ENCODE measurements at places on chromosomes 5 and 9.

DNA sequence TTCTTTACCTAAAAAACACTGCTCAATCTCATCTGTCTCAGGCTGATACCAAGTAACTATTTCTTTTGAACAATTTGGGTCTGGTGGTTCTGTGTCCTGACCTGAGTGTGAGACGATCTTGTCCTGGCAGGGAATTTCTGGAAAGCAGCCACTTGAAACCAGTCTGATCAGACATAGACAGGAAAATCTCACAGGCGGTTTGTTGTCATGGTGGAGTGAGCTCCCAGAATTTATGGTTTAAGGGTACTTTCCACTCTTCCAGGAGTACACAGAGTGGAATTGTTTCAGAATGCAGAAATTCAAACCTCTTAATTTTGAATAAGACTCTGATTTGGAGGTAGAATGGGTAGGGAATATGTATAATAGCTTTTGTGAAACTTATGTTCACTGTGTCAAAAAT is 268.2 kb downstream of the ISL1 start:
- no peak for DNase-seq

- no peak for DNase-seq
These were observed 57.1 kb downstream of the BARX1 start for GRCh38 chr9:93898026-93898425.

DNA sequence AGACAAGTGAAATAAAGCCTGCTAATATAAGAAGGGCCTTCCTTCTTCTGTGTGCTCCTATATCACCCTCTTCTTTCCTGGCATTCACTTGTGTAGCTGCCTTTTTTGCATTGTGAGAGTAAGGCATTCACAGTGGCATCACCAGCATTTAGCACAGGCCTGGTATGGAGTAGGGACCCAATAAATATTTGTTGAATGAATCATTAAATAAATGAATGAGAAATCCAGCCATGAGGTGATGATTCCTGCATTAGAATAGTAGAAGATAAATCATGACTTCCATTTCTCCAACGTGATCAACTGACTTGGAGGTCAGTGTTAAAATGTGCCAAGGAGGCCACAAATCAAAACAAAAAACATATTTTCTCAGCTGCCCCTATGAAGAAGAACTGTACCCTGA is 3.9 kb downstream of the PLPPR1 start:
- DNase-seq: no peak

- no peak for DNase-seq
These were observed 480.8 kb downstream of the GADD45G start for GRCh38 chr9:90085633-90086032.

DNA sequence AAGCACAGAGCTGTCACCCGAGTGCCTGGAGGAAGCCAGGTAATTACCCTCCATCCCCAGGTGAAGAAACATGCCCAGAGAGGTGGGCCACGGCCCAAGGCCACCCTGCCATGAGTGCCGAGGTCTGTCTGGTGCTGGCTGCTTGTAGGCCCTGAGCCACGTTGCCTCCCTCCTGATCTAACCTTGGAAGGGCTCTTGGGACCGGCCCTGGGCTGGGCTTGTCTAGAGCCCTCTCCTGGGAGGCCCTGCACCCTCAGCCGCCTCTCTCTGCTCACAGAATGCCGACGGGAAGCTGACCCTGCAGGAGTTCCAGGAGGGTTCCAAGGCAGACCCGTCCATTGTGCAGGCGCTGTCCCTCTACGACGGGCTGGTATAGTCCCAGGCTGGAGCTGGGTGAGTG is 39.4 kb upstream of the HMCN2 start:
- DNase-seq: no peak

DNA sequence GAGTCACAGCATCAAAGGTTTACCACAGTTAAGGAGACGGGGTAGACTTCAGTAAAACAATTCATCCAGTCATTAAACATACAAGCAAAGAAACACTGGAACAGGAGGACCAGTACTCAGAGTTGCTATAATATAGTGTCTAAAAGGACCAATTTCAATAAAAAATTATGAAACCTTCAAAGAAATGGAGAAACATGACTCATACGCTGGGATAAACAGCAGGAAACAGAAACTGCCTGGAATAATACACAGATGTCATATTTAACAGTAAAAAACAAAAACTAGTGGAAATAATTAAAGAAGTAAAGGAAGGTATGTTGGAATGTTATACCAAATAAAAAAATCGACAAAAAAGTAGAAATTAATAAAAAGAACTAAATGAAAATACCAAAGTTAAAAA is 1075.9 kb downstream of the NR2F1-AS1 start:
- DNase-seq: no peak

DNA sequence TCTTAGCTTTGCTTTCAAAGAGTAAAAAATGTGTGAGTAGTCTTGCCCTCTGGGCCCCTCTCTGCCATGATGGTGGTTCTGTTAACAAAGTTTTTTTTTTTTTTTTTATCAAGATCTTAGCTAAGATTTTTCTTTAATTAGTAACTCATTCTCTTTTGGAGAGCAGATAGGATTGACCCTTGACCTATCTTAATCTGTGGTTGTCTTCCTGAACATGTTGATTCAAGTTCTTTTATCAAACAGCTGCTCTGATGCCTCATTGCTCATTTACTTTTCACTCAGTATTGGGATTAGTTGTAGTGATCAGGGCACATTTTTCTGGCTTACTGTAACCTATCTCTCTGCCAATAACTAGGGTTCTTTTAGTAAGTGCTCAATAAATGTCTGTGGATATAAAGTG is 106.3 kb downstream of the PCSK5 start:
- DNase-seq: no peak

DNA sequence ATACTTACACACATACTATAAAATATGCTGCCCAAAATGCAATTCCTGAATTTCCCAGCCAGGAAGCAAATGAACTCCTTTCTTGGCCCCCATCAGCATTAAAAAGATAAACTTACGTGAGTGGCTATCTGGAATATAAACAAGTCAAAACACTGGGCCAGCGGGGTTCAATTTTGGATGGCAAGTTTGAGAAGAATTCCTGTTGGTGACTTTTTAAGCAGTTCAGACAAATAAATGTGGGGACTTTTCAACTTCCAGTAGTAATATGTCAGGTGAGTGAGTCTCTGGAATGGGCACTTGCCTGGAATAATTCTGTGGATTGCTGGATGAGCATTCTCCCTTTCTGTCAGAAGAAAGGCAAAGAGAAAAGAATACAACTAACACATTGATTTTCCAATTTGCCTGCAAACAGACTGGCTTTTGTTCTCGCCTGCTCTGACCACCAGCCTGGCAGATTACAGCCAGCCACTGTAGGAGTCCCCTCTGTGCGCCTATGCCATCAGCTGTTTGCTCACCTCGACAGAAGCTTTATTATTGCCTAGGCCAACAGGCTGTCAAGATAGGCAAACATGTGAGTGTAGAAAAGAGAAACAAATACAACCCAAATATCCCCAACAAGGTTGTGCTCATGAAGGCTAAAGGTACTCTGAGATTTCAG is 78.6 kb downstream of the MRPS27 start:
- no peak for DNase-seq

GRCh38 chr5:115766608-115767007 is 49.9 kb downstream of the CDO1 start:
- no peak for DNase-seq

DNA sequence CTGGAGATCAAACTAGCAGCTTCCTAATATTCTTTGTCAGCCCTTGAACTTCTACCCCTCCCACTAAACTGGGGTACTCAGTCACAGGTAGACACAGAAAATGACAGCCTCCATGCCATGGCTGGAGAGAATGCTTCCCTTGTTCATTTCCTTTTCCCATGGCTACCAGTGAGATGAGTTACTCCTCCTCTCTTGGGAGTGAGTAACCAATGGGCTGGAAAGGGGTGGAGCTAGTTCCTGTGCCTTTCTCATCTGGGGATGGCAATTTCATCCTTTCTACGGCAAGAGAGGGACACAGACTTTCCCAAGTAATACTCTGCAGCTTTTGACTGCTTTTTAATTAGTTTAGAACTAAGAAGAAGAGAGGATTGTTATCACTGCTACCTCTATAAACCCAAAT is 1045.6 kb upstream of the WWC1 start:
- no peak for DNase-seq

DNA sequence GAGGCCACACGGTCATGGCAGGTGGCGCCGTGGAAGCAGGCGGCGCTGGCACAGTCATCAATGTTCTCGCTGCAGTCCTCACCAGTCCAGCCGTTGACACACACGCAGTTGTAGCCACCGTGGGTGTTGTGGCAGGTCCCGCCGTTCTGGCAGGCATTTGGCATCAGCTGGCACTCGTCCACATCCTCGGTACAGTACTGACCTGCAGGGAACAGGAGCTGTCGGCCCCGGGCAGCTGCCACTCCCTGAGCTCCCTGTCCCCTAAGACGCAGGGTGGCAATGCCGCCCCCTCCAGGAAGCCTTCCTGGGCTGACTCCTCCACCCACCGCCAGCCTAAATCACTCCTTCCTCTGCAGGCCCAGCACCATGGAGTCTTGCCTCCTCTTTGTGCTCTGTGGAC is 27.2 kb downstream of the NOTCH1 start:
- no peak for DNase-seq

DNA sequence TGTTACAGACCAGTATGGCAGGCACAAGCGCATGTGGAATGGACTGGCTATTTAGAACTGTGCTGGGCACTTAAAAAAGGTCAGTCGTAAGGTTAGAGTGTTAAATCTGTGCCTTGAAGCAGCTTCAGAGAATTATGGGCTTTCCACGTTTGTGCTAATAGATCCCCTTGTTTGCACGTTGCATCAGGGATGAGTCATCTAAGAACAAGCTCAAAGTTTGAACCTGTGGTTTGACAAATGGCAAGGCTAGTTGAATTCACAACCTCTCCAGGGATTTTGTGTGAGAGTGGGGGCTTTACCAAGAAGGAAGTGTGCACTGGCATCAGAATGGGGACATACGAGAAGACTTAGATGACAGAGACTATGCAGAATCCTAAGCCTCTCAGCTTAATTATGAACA is 249.6 kb downstream of the IRX1 start:
- DNase-seq: no peak

DNA sequence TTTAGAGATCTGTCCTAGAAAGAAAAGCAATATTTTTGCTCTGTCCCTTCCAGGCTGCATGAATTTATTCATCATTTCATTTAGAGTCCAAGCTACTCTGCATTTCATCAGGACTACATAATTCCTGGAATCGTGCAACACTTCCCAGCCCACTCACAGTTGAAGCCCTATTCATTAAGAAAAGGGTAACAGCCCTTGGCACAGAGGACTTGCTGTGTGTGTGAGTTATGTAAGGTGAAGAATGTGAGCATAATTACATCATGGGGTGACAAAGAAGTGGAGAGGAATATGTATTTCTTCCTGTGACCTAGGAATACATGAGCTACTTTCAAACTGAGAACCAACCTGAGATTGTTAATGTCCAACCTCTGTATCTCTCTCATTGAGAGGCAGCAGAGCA is 317.4 kb downstream of the ARHGEF28 start:
- no peak for DNase-seq

DNA sequence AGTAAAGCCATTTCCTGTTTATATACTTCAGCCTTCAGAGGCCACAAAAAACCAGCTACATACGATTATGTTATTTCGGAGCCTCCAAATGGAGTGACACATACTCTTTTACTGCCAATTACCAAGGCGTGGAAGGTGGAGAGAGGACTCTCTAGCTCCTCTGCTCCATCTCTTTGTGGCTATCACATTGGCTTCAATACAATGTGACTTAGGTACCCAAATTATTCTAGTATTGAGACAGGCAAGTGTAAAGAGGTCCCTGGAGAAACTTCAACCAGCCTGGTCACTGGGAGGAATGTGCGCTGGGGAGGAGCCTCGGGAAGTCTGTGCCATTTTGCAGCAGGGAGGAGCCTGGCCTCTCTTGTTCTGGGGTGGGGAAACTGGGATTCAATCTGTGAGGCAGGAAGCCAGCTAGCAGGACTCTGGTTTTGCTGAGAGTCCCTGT is 85.8 kb upstream of the TAS2R1 start:
- DNase-seq: no peak

Measured in CD4-positive, alpha-beta T cell (primary cell).